ENCODE measurements at places on chromosomes 4 and X.

GRCh38 chrX:48720577-48721250 lies 24.2 kb downstream of the SUV39H1 start:
- DNase-seq = no peak

- DNase-seq = peak; percentile 69
Observed at GRCh38 chr4:111991797-111992196, 153.5 kb upstream of the FAM241A start.

DNA sequence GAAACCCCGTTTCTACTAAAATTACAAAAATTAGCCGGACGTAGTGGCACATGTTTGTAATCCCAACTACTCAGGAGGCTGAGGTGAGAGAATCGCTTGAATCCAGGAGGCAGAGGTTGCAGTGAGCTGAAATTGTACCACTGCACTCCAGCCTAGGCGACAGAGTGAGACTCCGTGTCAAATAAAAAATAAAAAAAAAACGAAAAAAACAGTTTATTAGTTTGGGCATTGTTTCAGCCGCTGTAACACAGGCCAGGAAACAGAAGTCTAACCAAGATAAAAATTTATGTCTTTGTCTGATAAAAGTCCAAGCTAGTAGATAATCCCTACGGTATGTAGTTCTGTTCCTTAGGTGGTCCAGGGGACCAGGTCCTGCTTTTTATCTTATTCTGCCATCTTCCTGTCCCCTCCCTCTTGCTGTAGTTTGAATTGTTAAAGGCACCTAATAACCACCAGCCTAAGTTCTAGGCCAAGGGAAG lies 21.4 kb downstream of the USO1 start:
- no peak for DNase-seq

DNA sequence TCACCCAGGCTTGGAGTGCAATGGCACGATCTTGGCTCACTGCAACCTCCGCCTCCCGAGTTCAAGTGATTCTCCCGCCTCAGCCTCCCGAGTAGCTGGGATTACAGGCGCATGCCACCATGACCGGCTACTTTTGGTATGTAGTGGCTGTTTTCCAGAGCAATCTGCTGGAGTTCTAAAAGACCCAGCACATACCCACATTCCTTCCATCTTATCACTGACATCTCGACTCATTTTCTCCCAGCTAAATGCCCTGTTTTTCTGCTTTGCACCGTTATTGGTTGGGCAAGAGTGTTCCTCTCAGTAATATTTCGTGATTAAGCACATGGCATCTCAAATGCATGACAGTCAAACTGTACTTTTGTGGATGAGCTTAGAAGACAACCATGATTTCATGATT lies 53.7 kb downstream of the PRKX start:
- DNase-seq = no peak

- DNase-seq = no peak
Observed at GRCh38 chrX:41118156-41118555, 32.9 kb downstream of the USP9X start.

- DNase-seq = no peak
Observed at GRCh38 chr4:146477054-146477453, 44.7 kb downstream of the SLC10A7 start.

DNA sequence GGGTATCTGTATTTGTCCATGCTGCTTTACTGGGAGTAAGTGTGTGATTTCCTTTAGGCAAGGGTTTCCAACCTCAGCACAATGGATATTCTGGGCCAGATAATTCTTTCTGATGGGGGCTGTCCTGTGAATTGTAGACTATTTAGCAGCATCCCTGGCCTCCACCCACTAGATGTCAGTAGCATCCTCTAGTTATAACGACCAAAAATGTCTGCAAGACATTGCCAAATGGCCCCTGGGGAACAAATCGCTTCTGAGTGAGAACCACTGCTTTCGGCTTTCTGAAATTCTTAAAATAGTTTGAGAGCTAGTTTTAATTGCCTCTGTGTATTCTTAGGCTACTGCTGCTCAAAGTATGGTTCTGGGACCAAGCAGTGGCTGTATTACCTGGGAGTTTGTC lies 81.2 kb upstream of the GPM6B start:
- DNase-seq = peak; percentile 6

DNA sequence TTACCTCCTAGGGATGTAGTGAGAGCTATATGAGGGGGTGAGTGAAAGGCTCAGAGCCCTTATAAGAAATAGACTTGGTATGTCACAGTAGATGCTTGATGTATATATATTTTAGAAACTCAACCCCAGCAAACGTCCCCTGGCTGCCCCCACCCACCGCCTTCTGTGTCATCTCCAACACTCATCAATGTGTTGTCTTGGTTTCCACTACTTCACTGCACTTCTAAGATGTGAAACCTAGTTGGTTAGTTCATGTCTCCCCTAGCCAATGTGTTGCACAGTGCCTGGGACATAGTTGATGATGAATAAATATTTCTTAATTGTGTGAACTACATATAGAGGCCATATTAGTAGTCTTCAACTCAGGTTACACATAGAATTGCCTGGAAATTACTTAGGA lies 4.4 kb downstream of the FGFBP2 start:
- DNase-seq = no peak

DNA sequence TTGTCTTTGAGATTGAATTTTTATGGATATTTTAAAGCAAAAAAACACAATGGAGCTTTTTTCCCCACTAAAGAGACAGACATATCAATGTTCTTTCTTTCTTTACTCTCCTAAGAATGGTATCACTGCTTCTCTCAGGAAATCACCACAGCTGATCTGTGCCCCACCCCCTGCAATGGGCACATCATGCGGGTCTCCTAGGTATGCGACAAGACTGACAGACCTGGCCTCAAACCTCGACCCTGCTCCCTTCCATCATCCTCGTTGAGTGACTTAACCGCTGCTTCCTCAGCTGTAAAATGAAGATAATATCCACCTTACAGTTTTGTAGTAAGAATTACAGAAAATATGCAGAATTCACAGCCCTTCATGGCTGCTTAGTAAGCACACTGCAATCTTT lies 58.3 kb downstream of the LEF1 start:
- no peak for DNase-seq

DNA sequence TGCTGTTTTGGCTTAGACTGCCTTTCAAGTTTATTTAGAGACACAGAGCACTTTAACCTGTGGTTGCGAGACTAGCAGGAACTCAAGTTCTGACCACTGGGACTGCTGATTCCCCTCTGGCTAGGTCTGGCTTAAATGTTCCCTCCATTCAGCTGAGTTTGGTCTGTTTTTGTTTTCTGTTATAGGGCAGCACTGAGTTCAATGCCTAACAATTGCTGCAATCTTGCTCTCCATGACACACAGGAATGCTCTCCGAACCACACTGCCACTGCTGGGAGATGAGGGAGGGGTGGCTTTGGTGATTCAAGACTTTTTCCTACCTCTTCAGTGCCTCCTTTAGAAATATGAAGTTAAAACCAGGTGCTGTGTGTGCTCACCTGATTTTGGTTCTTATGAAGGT lies 106.3 kb upstream of the EOLA2 start:
- DNase-seq = no peak

GRCh38 chr4:102403116-102403515 lies 57.8 kb upstream of the SLC39A8 start:
- no peak for DNase-seq

GRCh38 chr4:40763228-40763716 lies 13.5 kb downstream of the NSUN7 start:
- no peak for DNase-seq
